ENCODE measurements at places on chromosomes 3 and 15.

GRCh38 chr3:11634081-11634635 lies 9.6 kb downstream of the VGLL4 start:
- DNase-seq: no peak

GRCh38 chr3:51500632-51501131 lies 867 bp upstream of the DCAF1 start:
- no peak for DNase-seq

- DNase-seq: no peak
Observed at GRCh38 chr3:114363554-114364202, 69.8 kb downstream of the TIGIT start.

DNA sequence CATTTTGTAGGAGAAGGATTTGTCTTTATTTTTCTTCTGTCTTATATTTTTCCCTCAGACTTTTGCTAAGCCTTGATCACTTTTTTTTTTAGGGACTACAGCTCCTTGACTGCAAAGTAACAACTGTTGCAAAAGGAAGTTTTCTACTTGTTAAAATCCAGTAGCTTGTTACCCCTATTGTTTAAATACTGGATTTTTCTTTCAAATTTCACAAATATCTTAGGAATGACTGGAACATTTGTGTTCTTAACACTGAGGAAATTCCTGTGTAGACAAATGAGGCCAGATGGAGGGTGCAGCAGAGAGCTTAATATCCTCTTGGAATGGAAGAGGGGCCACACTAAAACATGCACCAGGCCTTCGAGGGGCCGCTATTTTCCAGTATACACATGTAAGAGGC lies 3.2 kb upstream of the PGPEP1L start:
- no peak for DNase-seq

DNA sequence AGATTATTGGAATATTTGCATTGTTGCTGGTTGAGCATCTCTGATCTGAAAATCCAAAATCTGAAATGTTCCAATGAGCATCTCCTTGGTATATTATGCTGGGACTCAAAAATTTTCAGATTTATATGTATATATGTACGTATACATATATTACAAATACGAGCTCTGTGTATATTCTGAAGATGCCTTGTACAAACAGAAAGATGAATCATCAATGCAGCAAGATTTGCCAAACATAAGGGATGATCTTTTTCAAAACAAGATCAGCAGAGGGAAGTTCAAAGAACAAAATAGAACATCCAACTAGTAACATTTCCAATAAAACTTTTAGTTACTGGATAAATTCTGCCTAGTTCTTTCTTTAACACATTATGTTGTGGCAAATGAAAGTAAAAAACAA lies 42.5 kb downstream of the HERC1 start:
- DNase-seq: no peak

DNA sequence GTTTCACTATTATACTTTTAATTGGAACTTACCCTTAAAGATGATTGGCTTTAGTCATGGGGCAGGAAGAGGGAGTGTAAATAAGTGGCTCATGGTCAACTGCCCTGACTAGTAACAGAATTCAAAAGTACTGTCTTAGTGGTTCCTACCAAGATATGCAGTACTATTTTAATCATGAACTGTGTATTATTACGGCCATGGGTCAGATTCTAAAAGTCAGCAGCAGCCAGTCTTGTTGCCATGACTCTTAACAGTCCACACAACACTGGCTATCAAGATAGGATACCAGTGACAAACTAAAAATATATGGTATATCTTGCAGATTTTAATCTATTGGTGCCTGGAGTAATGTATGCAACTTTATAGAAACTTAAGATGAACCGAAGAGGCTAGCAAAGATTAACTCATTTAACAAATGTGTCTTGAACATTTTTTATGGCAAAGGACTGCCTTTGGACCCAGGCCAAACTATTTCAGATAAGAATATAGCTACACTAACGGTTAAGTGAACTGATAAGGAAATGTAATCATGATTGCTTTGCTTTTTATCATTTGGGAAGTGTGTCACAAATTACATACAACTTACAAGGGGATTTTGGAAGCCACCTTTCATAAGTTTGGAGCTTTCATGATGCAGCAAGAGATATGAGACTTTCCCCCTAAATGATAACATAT lies 163.7 kb downstream of the TCF12 start:
- no peak for DNase-seq

GRCh38 chr3:123159926-123160635 lies 41.7 kb upstream of the SEC22A start:
- no peak for DNase-seq

GRCh38 chr3:58161435-58162398 lies 49.1 kb downstream of the DNASE1L3 start:
- no peak for DNase-seq

- no peak for DNase-seq
Observed at GRCh38 chr3:40079203-40079846, 230.2 kb upstream of the EIF1B start.

DNA sequence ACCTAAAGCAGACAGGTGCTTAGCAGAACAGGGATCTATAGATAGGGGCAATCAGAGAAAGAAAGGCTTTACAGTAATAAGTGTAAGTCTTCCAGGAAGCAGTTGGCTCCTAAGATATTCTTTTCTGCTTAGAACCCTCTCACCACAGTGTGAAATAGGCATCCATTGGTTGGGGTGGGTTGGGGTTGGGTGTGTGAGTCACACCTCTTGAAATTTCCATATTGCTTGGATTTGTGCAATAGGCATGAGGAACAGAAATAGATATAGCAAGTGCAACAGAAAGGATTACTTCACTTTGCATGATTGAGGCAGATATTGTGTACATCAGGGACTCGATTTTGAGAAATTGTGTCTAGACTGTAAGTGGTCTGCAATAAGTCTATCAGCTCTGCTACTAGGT lies 200.1 kb upstream of the GAP43 start:
- DNase-seq: no peak

- no peak for DNase-seq
Observed at GRCh38 chr3:184953401-184953800, 141.4 kb downstream of the VPS8 start.

GRCh38 chr15:64009241-64009640 lies 37.0 kb downstream of the DAPK2 start:
- no peak for DNase-seq

- DNase-seq: no peak
Observed at GRCh38 chr3:30511524-30512251, 94.7 kb upstream of the TGFBR2 start.

GRCh38 chr3:15453501-15453900 lies 26.1 kb downstream of the EAF1 start:
- no peak for DNase-seq

DNA sequence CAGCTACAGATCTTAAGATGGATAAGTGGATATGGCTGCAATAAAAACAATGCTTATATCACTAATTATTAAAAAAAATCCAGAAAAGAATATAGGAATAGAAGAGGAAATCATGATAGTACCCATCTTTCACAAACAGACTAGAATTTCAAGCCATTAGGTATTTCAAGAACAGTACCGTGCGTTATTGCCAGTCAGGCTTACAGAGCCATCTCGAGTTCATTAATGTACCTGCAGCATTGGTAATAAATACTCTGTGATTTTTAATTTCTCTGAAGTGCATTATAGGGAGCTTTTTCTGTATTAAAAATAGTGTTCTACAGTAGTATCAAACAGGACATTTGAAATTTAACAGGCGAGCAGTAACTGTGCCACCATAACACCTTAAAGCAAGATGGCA lies 35.7 kb downstream of the ST3GAL6 start:
- DNase-seq: no peak

- DNase-seq: no peak
Observed at GRCh38 chr15:39820050-39820602, 37.5 kb upstream of the FSIP1 start.

GRCh38 chr3:129321887-129322286 lies 43.2 kb downstream of the HMCES start:
- DNase-seq: no peak

- DNase-seq: no peak
Observed at GRCh38 chr3:71400986-71401451, 182.5 kb downstream of the FOXP1 start.

- no peak for DNase-seq
Observed at GRCh38 chr3:9293076-9293475, 43.6 kb upstream of the SRGAP3 start.

- DNase-seq: no peak
Observed at GRCh38 chr15:44101286-44101685, 93.8 kb downstream of the FRMD5 start.

GRCh38 chr15:101206176-101206591 lies 45.7 kb downstream of the CHSY1 start:
- peak; percentile 45 for DNase-seq

GRCh38 chr3:12959838-12960378 lies 113.3 kb downstream of the IQSEC1 start:
- no peak for DNase-seq

- DNase-seq: no peak
Observed at GRCh38 chr3:50122071-50122470, 33.1 kb upstream of the SEMA3F start.

DNA sequence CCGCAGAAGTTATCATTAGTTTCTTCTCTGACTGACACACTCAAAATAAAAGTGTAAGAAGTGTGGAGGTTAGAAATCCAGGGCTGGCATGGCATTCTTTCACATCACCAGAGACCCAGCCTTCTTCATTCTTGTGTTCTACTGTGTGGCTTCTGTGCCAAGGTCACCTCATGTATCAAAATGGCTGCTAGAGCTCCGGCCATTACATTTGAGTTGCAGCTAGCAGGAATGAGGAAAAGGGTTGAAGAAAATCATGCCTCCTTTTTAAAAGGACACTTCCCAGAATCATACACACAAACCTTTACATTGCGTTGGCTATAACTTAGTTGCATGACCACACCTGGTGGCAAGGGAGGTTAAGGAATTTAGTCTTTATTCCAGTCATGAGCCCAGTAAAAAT lies 345.6 kb upstream of the PROK2 start:
- no peak for DNase-seq

- DNase-seq: no peak
Observed at GRCh38 chr3:197613199-197613598, 57.4 kb upstream of the BDH1 start.

GRCh38 chr15:48300038-48300437 lies 31.2 kb upstream of the DUT start:
- no peak for DNase-seq

DNA sequence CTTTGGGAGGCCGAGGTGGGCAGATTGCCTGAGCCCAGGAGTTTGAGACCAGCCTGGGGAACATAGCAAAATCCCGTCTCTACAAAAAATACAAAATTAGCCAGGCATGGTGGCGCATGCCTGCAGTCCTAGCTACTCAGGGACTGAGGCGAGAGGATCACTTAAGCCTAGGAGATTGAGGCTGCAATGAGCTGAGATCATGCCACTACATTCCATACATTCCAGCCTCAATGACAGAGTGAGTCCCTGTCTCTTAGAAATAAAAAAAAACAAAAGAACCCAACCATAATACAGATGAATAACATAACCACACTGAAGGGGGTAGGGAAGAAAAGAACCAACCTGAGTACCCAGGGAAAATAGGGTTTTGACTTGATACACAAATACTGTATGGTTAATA lies 19.7 kb upstream of the CGNL1 start:
- no peak for DNase-seq

DNA sequence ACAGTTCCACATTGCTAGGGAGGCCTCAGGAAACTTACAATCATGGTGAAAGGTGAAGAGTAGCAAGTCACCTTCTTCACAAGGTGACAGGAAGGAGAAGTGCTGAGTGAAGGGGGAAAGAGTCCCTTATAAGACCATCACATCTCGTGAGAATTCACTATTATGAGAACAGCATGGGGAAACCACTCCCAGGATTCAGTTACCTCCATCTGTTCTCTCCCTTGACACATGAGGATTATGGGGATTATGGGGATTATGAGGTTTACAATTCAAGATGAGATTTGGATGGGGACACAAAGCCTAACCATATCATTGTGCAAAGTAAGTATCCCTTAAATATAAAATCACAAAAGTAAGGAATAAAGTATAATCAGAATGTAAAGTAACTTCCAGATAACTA lies 375.9 kb upstream of the NAALADL2 start:
- DNase-seq: no peak

DNA sequence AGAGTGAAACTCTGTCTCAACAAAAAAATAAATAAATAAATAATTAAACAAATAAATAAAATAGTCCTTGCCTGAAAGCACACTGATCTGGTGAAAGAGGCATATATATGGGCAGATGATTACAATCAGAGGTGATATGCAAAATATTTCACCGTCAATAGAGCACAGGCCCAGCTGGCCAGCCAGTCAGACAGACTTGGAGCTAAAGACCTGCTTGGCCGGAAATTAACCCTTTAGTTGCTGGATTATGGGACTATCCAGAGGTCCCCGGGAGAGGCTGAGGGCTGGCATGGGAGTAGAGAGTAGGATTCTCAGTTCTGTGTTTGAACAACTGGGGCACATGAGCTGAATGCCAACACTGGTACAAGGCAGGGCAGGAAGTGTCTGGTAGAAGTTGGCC lies 59.1 kb upstream of the CTNNB1 start:
- DNase-seq: no peak

- DNase-seq: peak; percentile 66
Observed at GRCh38 chr15:28975766-28976179, 90.0 kb downstream of the APBA2 start.

DNA sequence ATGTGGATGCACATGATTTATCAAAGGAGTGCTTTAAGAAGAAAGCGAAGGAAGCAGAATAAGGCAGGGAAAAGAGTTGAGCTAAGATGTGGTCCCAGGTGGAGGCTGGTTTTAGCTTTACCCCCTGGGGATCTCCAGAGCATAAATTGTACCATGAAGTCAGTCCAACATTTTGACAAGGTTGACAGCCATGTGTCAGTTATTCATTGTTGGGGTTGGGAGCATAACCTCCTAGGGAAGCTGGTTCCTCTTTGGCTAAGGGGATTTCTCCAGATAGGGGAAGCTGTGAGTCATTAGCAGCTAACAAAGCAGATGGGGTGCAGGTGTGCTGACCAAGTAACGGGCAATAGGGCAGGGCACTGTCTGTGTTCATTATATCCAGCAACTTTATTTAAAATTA lies 123.7 kb upstream of the IGSF10 start:
- no peak for DNase-seq

DNA sequence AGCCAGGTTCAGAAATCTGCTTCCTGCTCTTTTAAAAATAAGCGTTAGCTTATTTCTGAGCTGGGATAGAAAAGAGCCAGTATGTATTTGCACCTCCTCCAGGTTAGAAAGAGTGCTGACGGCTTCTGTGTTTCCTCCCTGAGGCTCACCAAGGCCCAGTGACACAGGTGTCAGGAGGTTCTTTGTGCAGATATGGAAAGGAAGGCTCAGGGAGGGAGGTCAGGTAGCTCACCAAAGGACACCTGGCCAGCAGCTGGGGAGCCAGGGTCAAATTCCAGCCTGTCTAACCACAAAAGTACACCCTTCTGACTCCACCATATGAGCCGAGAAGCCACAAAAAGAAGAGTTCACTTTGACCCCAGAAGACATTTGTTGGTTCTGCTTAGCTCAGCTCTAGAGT lies 201.0 kb upstream of the WNT5A start:
- no peak for DNase-seq

Measured in activated T-cell treated with anti-CD3 and anti-CD28 coated beads for 1 hour (primary cell).